Progenitor cell of endocrine pancreas (in vitro differentiated cells): ENCODE measurements at places on chromosomes 2 and 18. TPM values are rescaled to one million over a fixed set of nuclear protein-coding genes. Genes with fewer than 3 reads are reported as not detected.

GRCh38 chr2:107001551-107001950, 115.6 kb upstream of the ST6GAL2 start:
- DNase-seq: no peak

MC2R gene
- total RNA-seq: not detected in 2 replicates

DNA sequence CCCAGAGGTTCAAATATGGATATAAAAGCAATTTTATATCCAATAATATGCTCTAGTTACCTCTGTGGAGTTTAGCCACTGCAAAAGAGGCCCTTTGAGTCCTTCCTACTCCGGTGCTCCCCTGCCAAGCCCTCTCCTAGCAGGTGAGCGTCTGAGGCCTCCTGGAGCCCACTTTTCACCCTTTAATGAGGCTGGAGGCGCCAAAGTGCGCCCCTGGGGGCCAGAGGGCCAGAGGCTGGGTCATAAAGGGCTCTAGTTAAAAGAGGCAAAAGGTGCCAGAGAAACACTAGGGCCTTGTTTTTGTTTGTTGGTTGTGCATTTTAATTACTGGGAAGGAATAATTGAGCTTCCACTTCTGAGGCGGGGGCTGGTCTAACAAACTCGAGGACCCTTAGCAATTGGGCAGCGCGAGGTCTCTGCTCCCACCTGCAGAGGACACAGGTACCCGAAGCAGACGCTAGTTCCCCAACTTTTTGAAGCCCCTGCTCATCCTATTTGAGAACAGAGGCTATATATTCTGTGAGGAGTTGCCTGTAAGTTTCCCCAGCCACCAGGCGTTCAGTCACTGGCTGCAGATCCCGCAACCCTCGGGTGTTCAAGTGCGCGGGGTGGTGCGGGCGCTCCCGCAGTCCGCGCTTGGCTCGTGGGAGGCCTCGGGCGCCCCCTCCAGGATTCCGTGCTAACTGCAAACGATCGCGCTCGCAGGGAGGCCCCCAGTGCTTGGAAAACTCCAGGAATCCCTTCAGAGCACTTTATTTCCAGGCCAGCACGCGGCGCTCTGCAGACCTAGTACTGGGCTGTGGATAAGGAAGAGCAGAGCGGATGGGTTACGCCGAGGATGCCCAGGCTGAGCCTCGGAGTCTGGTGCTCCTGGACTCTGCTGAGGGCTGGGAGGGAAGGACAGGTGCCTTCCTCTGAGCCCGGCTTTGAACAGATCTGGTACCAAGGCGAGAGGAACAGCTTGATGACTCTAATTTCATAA, 14.1 kb downstream of the MSGN1 start:
- peak; percentile 80 for DNase-seq

DNA sequence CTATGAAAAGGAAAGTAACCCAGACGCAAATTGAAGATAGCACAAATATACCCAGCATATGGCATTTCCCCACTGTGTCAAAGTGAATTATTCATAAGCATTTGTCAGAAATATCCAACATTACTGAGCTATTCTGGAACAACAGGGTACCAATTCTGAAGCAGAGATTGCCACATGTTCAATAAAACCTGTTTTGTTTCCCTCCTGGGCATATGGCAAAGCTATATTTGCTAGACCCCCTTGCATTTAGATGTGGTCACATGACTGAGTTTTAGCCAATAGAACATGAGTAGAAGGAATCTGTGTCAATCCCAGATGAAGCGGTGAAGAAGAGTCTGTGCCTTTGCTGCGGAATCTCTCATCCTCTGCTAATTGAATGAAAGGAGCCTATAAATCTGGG, 296.4 kb upstream of the DLGAP1 start:
- no peak for DNase-seq

KCNK3 gene
- 1.2 and 1.5 TPM in 2 replicates for total RNA-seq

GRCh38 chr18:64118406-64118805, 30.5 kb downstream of the LINC00305 start:
- DNase-seq: no peak
